Left kidney (tissue), 8 donors: ENCODE measurements at places on chromosomes 16 and 17.

- no peak for DNase-seq
These were observed 36.2 kb downstream of the RAB11FIP4 start for GRCh38 chr17:31427684-31428083.

DNA sequence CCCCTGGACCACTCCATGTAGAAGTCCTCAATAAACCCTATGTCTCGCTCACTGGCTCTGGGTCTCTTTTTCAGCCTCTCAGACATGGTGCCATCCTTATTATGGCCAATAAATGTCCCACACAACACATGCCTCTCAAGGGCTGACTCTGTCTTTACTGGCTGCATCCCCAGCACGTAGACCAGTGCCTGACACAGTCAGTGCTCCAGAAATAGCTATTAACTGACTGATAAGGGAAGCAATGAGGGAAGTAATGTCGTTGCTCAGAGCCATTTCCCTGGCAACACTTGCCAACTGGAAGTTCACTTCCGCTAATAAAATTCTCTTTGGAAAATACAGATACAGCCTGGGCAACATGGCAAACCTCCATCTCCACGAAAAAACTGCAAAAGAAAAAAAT is 19.1 kb upstream of the APOH start:
- DNase-seq, result no peak

DNA sequence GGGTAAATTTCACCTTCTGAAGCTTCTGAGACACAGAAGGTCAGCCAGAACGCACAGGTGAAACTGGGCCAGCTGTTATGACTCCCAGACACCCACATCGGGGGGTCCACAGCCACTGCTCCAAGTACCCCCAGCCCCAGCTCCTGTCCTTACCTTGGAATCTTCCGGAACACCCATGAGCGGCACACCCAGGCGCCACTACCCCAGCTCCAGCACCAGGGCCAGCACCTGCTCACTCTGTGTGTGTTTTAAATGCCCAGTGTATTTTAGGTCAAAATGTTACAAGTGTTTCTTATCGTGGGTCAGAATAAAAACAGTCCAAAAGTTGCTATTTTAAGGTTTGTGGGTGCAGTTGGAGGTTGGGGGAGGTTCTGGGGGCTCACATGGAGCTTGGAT is 116.3 kb downstream of the RMI2 start:
- no peak for DNase-seq

GRCh38 chr16:71254832-71255525 is 24.5 kb upstream of the HYDIN start:
- no peak for DNase-seq

GRCh38 chr17:77606865-77607210 is 351.7 kb upstream of the TNRC6C start:
- DNase-seq, result no peak
